ENCODE measurements at places on chromosomes 4 and X.

DNA sequence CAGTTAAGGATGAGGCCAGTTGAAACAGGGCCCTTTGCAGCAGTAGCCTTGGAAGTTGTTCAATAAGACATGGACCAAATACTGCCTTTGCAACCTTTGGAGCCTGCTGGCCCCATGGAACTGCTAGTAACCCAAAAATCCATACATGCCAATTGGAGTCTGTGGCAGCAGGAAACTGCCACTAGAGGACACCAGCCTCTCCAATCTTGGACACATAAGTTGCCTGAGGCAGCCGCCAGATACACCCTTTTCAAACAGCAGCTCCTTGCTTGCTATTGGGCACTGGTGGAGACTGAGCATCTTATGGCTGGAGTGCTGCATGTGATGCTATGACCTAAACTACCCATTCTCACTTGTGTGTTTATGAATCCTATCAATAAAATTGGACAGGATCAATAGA is 14.8 kb upstream of the LAP3 start:
- DNase-seq, result no peak

DNA sequence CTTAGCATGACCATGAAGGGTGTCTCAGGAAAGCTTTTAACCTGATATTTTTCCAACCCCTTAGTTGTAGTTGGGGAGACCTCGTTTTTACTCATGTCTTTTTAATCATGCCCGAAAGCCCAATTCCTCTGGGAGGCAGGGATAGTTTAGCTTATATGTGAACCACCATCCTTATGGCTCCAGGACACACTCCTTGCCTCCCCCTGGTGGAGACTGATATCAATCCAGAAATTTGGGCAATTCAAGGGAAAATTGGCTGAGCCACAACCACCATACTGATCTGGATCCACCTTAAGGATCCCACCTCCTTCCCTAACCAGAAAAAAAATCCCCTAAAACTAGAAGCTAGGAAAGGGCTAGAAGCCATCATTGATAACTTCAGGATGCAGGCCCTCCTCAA is 13.4 kb upstream of the COL25A1 start:
- no peak for DNase-seq

- no peak for DNase-seq
These were observed 21.4 kb upstream of the IL15 start for GRCh38 chr4:141614878-141615586.

- no peak for DNase-seq
These were observed 34.5 kb downstream of the NSG1 start for GRCh38 chr4:4421356-4421755.

DNA sequence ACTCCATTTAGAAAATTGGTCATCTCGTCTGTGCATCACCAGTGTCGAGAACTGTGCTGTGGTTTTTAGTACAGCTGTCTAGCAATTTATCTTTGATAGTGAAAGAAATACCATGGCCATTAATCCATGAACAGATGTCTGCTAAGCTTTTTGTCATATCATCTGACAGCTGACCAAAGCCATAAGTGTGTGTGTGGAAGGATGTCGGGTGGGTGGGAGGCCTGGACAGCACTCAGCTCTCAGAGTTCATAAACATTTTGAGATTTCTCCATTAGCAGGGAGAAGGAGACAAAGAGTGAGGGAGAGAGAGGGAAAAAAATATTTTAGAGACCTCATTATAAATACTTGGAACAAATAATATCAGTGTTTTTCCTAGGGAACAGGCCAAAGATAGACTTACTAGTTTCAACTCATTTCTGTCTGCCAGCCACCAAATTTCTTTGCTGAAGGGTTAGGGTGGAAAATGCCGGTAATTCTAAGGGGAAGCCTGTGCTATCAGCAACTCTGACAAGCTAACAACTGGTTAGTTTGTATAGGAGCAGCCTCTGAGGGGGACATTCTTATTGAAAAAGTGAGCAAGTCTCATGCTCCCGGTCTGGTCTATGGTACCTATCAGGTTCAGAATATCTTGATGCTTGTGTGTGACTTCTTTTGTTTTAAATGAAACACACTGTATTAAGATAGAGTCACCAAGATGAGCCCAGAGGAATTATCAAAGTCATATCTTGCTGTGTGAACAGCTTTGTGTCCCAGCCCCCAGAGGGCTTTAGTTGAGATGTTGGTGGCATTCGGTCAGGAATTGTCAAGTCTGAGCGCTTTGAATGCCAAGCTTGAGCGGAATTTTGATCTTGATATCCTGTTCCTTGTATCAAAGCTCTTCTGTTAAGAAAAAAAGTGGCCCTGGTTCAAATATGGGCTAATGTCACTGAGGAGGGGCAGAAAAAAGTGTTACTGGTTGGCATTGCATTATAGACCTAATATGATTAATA is 41.9 kb upstream of the PDLIM3 start:
- DNase-seq, result no peak

- no peak for DNase-seq
These were observed 46.4 kb downstream of the IL13RA1 start for GRCh38 chrX:118773782-118774181.

GRCh38 chr4:174278467-174278866 is 5.0 kb downstream of the FBXO8 start:
- no peak for DNase-seq

- no peak for DNase-seq
These were observed 520.7 kb upstream of the ARX start for GRCh38 chrX:25536307-25536970.

DNA sequence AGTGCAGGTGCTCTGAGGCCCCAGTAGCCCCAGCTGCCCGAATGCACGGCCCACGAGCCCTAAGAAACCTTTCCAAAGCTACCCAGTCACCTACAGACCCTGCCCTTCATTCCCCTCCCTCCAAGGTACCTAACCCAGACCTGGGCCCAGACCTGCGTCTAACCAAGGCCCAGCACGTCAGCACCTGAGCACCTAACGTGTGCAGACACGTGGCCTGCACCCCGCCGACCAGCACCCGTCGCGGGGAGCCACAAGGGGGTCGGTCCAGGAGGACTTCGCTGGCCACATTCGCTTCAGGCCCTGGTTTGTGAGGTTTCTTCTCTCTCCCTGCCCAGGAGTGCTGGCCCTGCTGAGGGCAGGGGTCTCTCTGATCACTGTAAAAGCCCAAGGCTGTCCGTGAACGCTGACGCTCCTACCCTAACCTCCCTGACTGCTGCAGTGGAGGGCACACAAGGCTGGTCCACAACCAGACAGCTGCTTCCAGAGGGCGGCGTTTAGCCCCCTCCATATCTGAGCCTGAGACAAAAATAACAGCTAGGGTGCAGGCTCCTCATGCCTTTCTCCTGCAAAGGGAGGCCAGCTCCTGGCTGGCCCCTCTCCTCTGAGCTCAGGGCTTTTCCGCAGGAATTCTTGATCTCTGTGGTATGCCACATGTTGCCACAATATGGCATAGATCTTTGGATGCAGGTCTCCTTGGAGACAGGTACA is 31.8 kb downstream of the WDR1 start:
- DNase-seq, result no peak

DNA sequence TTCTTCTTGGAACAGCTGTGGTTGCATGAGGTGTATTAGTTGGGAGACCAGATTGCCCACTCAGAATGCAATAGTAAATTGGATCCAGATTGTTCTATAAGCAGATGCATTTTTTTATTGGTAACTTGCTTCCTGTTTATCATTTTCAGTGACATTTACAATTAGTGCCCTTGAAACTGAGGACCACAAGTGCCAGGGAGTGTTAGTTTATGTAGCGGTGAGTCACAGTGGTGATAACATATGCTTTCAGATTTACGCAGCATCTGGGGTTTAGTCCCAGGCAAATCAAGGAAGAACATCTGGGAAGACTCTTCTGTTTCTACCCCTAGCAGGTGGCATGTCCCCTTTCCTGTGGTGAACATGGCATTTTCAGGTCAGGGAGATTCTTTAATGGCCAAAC is 24.1 kb downstream of the FRMPD4 start:
- no peak for DNase-seq

- no peak for DNase-seq
These were observed 1.0 kb downstream of the SLITRK4 start for GRCh38 chrX:143634663-143635455.

DNA sequence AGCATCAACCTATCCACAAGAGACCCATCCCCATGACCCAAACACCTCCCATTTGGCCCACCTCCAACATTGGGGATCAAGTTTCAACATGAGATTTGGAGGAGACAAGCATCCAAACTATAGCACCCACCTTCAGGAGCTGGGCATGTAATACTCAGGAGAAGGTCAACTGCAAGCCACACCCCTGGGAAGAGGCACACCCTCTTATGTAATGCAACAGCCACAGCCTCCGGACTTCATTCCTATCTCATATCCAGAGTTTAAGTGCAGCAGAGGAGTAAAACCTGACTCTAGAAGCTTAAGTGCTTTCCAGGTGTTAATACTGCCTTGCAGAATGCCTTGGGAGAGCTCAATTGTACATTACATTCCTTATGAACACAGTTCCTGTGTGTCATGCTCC is 197.4 kb downstream of the PTTG2 start:
- DNase-seq, result no peak

DNA sequence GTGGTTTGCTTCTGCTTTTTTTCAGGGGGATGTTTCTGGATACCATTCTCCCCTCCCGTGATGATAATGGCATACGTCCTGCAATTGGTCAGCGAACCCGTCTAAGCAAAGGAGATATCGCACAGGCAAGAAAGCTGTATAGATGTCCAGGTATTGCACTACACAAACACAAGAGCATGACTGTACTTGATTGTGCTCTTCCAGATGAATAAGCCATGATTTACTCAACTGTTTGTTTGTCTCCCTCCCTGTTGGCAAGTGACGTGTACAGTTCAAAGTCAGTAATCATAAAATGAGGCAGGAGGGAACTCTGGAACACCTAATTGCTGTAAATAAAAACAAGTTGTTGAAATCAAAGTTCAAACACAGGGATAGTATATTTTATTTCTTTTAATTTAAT is 141.4 kb downstream of the TLL1 start:
- DNase-seq, result no peak

DNA sequence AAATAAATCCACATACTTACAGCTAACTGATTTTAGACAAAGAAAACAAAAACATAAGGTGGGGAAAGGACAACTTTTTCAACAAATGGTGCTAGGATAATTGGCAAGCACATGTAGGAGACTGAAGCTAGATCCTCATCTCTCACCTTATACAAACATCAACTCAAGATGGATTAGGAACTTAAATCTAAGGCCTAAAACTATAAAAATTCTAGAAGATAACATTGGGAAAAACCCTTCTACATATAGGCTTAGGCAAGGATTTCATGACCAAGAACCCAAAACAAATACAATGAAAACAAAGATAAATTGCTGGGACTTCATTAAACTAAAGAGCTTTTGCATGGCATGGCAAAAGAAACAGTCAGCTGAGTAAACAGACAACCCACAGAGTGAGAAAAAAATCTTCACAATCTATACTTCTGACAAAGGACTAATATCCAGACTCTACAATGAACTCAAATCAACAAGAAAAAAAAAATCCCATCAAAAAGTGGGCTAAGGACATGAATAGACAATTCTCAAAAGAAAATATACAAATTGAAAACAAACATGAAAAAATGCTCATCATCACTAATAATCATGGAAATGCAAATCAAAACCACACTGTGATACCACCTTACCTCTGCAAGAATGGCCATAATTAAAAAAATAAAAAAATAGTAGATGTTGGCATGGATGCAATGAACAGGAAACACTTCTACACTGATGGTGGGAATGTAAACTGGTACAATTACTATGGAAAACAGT is 14.1 kb upstream of the AFP start:
- no peak for DNase-seq

DNA sequence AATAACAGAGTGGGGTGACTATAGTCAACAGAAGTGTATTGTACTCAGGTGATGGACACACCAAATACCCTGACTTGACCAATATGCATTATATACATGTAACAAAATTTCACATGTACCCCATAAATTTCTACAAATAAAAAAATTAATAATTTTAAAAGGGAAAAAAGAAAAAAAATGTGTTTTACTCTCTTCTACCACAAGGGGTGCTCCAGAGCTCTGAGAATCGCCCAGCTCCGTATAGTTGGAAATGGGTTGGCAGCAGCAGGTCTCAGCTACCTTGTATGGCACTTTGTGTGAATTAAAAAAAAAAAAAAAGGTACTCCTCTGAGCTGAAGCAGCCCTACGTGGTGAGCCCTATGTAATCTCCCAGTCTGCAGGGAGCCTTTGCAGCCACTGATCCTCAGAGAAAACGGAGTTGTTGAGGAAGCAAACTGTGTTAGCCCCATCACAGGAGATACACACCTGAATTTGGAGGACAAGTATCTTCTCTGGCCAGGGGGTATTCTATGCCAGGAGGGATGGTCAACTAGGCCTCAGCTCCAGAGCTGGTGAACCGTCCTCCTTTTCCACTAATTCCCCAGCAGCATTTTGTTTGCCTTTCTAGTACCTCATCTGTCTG is 17.2 kb upstream of the POLA1 start:
- DNase-seq, result no peak

- no peak for DNase-seq
These were observed 28.3 kb upstream of the MAP9 start for GRCh38 chr4:155405059-155405458.

GRCh38 chrX:69280933-69281332 is 115.7 kb upstream of the PJA1 start:
- DNase-seq, result no peak

- DNase-seq, result no peak
These were observed 1981.9 kb upstream of the TENM3 start for GRCh38 chr4:180261346-180261745.

- no peak for DNase-seq
These were observed 292.3 kb upstream of the FSTL5 start for GRCh38 chr4:162456106-162456505.

DNA sequence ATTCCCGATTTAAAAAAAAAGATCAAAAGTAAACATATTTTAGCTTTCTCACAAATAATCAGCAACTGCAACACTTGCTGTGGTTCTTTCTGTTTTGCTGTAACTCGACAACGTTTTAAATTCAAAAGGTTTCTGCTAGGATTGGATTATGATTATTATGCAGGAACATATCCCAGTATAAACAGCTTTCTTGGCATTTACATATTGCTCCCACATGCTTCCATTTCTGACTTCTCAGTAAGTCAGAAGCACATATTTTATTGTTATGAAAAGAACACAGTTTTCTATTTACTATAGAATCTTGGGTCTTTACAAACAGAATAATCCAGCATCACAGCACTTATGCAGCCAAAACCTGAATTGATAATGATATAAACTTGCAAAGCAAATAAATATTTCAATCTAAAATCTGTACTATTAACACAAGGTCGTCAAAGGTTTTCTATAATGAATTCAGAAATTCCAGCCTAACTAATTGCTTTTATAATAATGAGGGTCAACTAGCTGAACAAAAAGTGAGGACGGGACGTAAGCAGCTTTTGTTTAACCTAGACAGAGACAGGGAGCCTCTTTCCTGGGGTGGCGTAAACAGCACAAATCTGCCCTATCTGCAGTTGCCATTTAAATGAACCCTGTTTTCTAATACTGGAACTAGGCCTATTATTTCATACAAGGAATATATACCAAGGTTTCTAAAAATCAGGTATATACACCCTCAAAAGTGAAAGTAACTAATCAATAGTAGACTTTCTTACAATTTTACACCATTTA is 9.8 kb upstream of the PCDH18 start:
- no peak for DNase-seq

DNA sequence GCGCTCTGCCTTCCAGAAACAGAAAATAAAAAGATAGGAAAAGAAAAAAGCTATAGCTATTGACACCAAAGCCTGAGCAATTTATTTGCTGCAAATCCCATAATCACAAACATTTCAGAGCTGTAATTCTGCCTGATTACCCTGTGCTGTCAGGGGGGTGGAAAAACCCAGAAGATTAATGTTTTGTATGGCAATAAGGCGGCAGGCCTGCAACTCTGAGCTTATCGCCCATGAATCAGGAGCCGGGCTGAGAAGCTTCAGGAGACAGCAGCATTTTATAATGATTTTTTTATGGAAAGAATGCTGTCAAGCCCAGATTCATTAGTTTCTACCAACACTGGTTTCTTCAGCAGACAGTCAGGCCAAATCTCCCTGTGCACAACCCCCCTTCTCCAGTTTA is 82.6 kb upstream of the TMEM164 start:
- no peak for DNase-seq
